Stromal cell of bone marrow (primary cell): ENCODE measurements at places on chromosomes 3 and 15.

GRCh38 chr15:100853676-100854440 is 25.8 kb upstream of the ALDH1A3 start:
- DNase-seq: no peak

DNA sequence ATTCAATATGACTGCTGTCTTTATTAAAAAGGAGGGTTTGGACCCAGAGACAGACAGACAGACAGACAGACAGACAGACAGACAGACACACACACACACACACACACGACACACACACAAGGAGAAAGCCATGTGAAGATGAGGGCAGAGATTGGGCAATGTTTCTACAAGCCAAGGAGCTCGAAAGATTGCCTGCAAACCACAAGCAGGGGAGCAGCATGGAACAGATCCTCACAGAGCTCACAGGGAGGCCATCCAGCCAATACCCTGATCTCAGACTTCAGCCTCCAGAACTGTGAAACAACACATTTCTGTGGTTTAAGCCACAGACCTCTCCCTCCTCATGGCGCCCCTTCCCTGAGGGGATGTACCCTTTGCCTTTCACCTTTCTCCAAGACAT is 35.8 kb upstream of the ABHD2 start:
- peak; percentile 94 for DNase-seq

GRCh38 chr15:76342382-76343201 is 6.0 kb downstream of the ISL2 start:
- DNase-seq: no peak

- no peak for DNase-seq
Measured at GRCh38 chr15:96893159-96893906, 562.8 kb downstream of the NR2F2 start.

- no peak for DNase-seq
Measured at GRCh38 chr3:180288816-180289215, 252.1 kb upstream of the PEX5L start.

DNA sequence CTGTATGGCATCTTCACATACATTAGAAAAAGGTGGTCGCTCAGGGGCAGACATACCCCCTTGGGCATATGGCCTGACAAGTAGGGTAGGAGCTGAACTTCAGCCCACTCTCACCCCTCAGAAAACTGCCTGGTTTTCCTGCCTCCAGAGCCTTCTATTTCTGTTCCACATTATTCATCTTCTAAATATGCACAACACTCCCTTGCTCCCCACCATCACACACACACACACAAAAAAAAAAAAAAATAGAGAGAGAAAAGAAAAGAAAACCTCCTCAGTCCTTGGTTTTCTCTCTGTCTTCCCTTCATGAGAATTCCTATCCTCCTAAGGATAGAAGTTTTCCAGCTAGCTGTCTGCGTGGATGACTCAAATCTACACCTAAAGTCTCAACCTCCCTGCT is 5.6 kb upstream of the ROPN1 start:
- no peak for DNase-seq

DNA sequence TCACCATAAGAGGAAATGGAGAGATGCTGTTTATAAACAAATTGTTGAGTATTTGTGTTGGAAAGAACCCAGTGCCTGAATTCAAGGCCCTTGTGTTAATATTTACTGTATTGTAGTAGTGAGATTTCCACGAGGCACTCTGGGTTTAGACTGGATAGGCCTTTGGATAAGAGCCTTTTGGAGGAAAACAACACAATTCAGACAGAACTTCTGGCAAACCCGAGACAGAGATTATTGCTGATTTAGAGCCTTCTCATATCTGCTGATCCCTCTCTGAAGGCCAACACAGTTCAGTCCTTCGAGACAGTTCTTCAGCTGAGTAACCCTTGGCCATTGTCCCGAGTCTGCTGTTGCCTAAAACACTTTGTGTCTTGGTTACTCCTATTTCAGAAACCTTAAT is 55.7 kb downstream of the LMCD1 start:
- DNase-seq: peak; percentile 56

DNA sequence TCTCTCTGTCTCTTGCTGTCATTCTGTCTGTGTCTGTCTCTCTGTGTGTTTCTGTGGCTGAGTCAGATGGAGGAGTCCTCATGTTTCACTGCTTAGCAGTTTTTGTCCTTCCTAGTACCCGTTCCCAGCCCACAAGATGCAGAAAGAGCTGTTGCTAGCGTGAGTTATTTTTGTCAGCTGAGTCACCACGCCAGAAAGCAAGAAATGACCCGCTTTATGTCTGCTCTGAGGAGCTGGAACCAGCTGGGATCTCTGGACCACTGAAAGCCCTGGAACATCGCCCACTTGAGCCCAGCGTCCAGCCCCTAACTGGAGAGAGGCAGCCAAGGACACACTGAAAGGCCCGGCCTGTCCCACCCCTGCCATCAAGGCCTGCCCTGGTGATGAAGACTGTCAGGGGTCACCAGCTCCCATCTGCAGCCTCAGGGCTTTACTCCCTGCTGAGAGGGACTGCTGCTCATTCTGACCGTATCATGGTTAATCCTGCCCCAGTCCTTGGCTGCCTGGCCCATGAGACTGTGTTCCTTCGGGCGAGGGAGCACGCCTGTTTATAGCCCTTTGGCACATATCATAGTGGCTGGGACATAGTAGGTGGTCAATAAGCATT is 101.7 kb upstream of the TPM1 start:
- DNase-seq: peak; percentile 96

DNA sequence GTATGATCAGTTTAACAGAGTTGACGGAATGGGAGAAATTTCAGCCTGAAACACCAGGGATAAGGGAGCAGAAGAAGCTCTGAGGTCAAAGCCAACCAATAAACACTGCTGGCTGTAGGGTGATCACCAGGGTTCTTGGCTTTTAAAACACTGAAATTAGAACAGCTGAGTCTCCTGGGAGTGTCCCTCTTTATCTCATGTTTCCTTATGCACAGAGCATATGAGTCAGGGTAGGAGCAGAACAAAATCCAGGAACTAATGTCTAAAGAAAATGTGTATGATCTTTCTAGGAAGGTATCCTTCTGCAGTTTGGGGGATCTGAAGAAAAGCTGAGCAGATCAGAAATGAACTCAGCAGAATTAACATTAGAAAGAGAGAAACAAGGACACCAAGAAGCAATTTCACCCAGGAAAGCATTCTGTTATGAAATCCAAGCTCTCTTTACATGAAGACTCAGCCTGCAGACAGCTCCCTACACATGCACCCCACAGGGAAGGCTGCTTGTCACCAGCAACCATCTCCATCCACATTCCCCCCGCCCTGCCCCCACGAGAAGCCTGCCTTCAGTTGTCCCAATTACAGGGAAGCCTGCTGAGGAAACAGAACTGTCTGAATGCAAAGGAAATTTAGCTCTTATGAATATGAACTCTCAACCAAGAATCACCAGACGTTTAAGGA is 469.7 kb downstream of the PDCD6IP start:
- peak; percentile 31 for DNase-seq

GRCh38 chr3:9278085-9278484 is 28.6 kb upstream of the SRGAP3 start:
- DNase-seq: no peak

- DNase-seq: peak; percentile 55
Measured at GRCh38 chr3:189714991-189715961, 84.1 kb downstream of the TP63 start.

- no peak for DNase-seq
Measured at GRCh38 chr3:44248152-44248551, 6.5 kb downstream of the TOPAZ1 start.

DNA sequence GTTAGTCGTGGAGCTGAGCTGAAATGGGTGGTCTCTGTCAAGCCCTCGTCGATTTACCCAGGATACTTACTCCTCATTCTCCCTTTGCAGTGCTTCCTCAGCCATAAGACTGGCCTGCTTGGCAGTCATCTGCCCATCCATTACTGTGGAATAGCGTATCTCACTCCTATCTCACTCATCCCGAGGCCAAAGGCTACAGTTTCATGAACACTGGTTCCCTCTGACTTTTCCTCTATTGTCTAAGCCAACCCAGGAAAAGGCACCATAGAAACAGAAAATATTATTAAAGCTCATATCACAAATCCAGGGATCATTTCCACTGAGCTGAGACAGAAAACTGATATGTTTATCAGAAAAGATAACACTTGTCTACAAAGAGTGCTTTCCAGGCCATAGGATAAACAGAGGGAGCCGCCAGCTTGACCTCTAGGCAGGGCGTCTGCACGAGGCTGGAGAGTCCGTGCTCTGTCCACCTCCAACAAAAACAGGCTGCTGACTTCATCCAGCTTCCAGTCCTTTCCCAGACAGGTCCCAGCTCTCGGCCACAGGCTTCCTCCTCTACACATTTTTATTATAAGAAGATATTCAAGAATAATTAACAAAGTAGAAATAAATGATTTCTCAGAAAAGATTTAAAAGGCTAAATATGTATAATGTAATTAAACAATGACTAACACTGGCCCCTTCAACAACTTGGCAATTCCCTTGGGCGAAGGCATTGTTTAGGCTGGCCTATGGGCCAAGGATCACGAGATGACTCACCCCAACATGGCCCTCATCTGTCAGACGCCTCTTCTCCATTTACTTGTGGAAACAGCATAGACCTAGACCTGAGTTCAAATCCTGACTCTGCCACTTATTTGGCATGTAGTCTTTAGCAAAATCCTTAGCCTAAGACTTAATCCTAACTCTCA is 27.4 kb upstream of the BOC start:
- no peak for DNase-seq

DNA sequence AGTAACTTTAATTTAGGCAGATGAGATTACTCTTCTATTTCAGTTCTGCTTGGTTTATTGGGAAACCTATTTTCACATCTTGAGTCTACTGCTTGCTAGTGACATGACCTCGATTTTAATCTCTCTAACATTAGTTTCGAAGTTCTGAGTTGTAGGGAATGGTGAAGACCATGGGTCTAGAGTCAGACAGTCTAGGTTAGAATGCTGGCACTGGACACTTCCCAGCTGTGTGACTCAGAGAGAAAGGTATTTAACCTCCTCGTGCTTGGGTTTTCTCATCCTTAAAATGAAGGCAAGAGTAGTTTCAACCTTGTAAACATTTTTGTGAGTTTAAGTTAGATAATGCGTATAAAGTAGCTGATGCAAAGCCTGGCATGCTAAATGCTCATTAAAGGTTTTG is 422.1 kb downstream of the GRM7 start:
- no peak for DNase-seq

DNA sequence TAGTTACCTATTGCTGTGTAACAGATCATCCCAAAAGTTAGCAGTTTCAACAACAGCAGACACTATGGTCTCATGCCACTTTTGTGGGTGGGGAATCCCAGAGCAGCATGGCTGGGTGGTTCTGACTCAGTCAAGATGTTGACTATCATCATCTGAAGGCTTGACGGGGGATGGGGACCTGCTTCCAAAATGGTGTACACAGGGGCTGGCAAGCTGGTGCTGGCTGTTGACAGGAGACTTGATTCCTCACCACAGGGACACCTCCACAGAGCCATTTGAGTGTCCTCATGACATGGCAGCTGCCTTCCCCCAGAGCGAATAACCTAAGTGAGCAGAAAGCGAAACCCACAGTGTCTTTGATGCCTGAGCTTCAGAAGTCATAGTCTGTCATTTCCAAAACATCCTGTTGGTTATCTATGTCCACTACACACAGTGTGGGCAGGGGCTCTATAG is 19.1 kb downstream of the DNAJB8 start:
- no peak for DNase-seq

- DNase-seq: no peak
Measured at GRCh38 chr3:29829340-29829739, 548.5 kb downstream of the RBMS3 start.

GRCh38 chr15:69815793-69816192 is 281.9 kb downstream of the TLE3 start:
- DNase-seq: no peak

GRCh38 chr3:71061037-71061436 is 522.5 kb downstream of the FOXP1 start:
- DNase-seq: no peak

GRCh38 chr3:67685499-67685898 is 31.1 kb upstream of the SUCLG2 start:
- DNase-seq: no peak

GRCh38 chr3:126358038-126358815 is 1.0 kb upstream of the KLF15 start:
- no peak for DNase-seq

- no peak for DNase-seq
Measured at GRCh38 chr3:175070946-175071345, 211.8 kb downstream of the NAALADL2 start.

GRCh38 chr3:133833880-133834620 is 28.4 kb downstream of the SRPRB start:
- DNase-seq: no peak

GRCh38 chr3:180417241-180417640 is 184.7 kb upstream of the TTC14 start:
- no peak for DNase-seq

DNA sequence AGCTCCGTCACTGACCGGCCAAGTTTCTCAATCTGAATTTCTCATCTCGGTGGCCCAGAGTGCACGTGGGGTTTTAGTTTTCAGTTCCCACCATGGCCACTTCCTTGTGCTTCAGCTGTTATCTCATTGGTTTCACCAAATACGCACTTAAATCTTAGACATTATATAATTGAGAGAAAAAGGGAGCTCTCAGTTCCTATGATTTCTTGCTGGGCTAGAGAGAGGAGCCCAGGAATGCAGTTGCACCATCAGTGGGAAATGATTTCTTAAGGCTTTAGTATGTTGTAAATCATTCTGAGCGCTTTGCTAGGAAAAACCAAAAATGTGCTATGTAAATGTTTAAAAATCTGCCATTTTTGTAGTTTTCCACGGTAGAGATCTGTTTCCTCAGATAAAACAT is 53.2 kb downstream of the OXNAD1 start:
- no peak for DNase-seq

- no peak for DNase-seq
Measured at GRCh38 chr15:31034152-31034551, 42.7 kb upstream of the MTMR10 start.

DNA sequence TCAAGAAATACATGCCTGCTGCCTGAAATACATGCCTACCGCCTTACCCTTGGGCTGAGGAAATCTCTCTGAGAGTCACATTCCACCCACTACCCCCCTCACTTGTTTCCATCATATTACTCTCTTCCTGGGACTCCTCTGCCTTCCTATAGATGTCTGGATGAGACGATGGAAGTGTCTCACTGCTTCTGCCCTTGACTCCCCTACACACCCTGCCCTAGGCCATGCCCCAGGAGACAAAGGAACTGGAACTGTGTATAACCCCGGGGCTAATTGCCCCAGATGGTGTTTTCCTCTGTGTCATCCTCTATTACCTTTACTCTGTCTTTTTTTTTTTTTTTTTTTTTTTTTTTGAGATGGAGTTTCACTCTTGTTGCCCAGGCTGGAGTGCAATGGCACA is 102.0 kb downstream of the GTPBP8 start:
- no peak for DNase-seq

- no peak for DNase-seq
Measured at GRCh38 chr3:183500319-183500718, 55.2 kb downstream of the KLHL6 start.

- no peak for DNase-seq
Measured at GRCh38 chr3:23806534-23807423, 1.0 kb downstream of the UBE2E1 start.

- no peak for DNase-seq
Measured at GRCh38 chr3:156404217-156404616, 150.7 kb downstream of the SSR3 start.

DNA sequence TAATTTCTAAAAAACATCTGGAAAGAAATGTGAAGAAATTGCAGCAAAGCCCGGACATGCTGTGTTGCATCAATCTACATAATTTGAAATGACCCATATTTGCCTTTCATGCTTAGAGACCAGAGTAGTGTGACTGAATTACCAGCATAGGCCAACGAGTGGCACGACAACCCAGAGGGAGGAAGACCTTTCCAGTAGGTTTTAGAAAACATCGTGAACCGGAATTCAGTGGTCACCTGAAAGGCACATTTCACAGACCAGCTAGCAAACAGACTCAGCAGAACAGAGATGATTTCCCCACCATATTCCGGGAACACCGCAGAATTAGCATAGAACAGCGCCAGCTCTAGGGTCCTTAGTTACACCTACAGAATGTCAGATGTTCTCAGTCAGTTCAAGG is 620.0 kb upstream of the ZNF385D start:
- no peak for DNase-seq
